ENCODE measurements at places on chromosomes 5 and 9. TPM values are rescaled to one million over a fixed set of nuclear protein-coding genes. Genes with fewer than 3 reads are reported as not detected.

The GRM6 gene
- total RNA-seq, result not detected

GRCh38 chr5:176892663-176893062, 6.5 kb downstream of the HK3 start:
- no peaks in the 10 kb centered on the region for H3K36me3 ChIP-seq
- H3K27ac ChIP-seq, result no peak overlapping the region
- H3K4me3 ChIP-seq, result no peak overlapping the region
- no peak for DNase-seq
- no peaks in the 10 kb centered on the region for H3K27me3 ChIP-seq

The PLAC8L1 gene
- total RNA-seq, result 0.56 TPM

The PPIP5K2 gene
- 40.4 TPM for total RNA-seq

The RNF183 gene
- not detected for total RNA-seq

GRCh38 chr5:138448481-138449398, 9.9 kb downstream of the REEP2 start:
- H3K27me3 ChIP-seq, result no peaks in the 10 kb centered on the region
- no peak overlapping the region for H3K27ac ChIP-seq
- no peak for DNase-seq
- H3K36me3 ChIP-seq, result no peaks in the 10 kb centered on the region
- no peak overlapping the region for H3K4me3 ChIP-seq

The C7 gene
- total RNA-seq, result not detected

- H3K36me3 ChIP-seq, result no peaks in the 10 kb centered on the region
- no peak overlapping the region for H3K27ac ChIP-seq
- DNase-seq, result no peak
- H3K4me3 ChIP-seq, result no peak overlapping the region
Observed at GRCh38 chr9:36800455-36800854, 227.8 kb downstream of the MELK start.

The SVEP1 gene
- total RNA-seq, result not detected

The TERT gene
- total RNA-seq, result 0.55 TPM
